Activated naive CD4-positive, alpha-beta T cell treated with Interleukin-2 at 50 U/mL for 16 hours (primary cell): ENCODE measurements at places on chromosomes 1 and 21.

DNA sequence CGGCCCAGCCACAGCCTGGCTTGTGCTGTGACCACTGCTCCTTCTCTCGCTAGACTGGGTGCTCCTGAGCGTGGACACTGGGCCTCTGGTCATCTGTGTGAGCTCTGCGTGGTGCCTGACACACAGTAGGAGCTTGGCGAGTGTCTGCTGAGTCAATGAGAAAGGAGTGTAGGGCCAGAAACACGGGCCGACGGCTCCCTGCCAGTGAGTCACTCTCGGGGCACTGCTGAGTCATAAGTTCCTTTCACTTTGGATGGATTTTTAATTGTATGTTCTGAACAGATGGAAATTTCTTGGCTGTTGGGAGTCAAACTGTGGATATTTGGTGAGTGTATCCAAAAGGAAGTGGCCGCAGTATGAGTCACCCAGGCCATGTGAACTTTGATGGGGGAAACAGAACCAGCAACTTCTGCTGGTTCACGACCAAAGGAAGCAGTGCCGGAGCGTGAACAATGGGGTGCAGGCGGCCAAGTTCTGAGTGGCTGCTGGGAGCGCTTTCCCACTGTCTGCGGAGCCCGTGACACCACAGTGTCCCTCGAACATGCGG lies 41.0 kb upstream of the COL18A1 start:
- peak; percentile 49 for DNase-seq

DNA sequence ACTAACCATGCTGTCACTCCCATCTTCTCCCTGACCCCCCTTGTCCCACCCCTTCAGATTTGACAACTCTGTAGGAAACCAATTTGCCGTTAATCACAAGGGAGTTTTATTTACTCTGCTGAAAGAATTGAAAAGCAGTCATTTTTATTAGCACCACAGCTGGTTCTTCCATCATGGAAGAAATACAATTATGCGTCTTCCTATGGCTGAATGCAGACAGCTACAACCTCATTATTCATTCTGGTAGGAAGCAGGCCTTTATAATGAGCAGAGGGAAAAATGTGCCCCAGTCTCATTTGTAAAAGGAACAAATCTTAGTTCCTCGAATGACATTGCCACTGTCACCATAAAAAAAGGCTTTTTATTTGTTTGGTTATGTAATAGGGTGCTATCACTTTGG lies 35.2 kb downstream of the JUN start:
- DNase-seq, result no peak

DNA sequence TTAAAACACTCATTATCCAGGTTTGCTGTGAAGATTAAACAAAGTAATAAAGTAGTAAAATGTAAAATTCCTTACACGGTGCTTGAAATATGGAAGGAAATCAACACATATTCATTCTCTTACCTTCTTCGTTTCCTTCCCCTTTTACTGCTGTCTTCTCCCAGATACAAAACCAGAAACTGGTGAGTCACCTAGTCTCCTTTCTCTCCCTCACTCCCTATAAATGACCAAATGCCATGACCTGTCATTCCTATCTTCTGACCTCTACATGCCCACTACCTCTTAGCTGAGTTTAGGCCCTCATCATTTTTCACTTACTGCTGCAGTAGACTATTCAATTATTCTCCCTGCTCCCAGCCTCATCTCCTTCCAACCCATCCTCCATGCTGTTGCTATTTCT lies 4.3 kb upstream of the NR1I3 start:
- no peak for DNase-seq

DNA sequence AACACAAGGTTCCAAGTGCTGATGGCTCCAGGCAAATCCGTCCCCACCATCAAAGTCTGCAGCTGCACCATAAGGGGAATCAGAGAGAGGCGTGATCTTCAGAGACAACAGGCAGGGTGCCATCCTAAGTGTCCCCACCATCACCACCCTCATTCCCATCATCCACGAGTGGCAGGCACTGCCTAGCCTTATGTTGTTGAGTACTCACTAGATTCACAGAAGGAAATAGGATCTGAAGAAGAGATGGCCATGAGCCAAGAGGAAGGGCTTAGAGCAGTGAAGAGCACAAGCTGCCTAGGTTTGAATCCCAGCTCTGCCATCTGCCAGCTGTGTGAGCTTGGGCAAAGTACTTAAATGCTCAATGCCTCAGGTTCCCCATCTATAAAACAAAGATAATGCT lies 207.3 kb upstream of the CSF3R start:
- DNase-seq, result no peak

- DNase-seq, result no peak
Observed at GRCh38 chr1:85121744-85122143, 73.4 kb upstream of the MCOLN3 start.

DNA sequence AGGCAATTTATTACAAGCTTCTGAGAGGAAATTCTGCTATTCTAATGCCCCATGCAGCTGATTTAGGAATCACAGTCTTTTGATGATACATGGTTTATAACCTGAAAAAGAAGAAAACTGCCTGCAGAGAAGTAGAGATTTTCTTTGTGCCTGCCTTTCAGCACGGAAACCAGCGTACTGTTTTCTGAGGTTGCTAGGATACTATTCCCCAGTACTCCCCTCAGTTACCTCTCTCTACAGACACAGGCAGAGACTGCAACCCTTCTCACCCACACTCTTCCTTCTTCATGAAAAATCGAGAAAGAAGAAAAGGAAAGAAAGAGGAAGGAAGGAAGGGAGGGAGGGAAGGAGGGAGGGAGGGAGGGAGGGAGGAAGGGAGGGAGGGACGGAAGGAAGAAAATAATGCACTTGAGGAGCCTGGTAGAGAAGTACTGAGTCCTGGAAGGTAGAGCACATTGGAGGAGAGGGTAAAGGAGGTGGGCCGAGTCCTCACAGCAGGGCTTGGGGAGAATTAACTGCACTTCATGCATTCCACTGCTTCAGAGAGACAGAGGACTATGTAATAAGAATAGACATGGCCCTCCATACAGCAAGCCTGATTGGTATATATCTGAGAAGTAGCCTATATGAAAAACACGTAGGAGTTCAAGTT lies 21.9 kb downstream of the RGS2 start:
- no peak for DNase-seq

- no peak for DNase-seq
Observed at GRCh38 chr1:67814121-67814772, 19.0 kb downstream of the GNG12 start.

GRCh38 chr1:244792188-244792850 lies 43.1 kb upstream of the COX20 start:
- DNase-seq, result no peak

- DNase-seq, result no peak
Observed at GRCh38 chr1:157766792-157767191, 10.1 kb downstream of the FCRL2 start.

- no peak for DNase-seq
Observed at GRCh38 chr1:220241072-220241663, 31.1 kb downstream of the RAB3GAP2 start.

- no peak for DNase-seq
Observed at GRCh38 chr1:17581389-17582123, 42.1 kb downstream of the ARHGEF10L start.

- no peak for DNase-seq
Observed at GRCh38 chr1:233151861-233152260, 143.7 kb downstream of the PCNX2 start.
